Hair follicle dermal papilla cell (primary cell): ENCODE measurements at places on chromosomes 5 and 9. TPM values are rescaled to one million over a fixed set of nuclear protein-coding genes. Genes with fewer than 3 reads are reported as not detected.

Gene PCBD2
- total RNA-seq: 5.3 and 5.7 TPM in 2 replicates

Gene CATSPER3
- not detected in 2 replicates for total RNA-seq

Gene SPATA31A6
- not detected in 2 replicates for total RNA-seq

Gene FANCG
- 10.9 and 11.9 TPM in 2 replicates for total RNA-seq

Gene GARIN3
- total RNA-seq: not detected in 2 replicates

Gene ISCA1
- total RNA-seq: 34.7 and 36.1 TPM in 2 replicates

Gene SNAPC3
- 40.7 and 49.7 TPM in 2 replicates for total RNA-seq
